Ammon's horn (tissue), 1 donor: ENCODE measurements at places on chromosomes 7 and 10.

DNA sequence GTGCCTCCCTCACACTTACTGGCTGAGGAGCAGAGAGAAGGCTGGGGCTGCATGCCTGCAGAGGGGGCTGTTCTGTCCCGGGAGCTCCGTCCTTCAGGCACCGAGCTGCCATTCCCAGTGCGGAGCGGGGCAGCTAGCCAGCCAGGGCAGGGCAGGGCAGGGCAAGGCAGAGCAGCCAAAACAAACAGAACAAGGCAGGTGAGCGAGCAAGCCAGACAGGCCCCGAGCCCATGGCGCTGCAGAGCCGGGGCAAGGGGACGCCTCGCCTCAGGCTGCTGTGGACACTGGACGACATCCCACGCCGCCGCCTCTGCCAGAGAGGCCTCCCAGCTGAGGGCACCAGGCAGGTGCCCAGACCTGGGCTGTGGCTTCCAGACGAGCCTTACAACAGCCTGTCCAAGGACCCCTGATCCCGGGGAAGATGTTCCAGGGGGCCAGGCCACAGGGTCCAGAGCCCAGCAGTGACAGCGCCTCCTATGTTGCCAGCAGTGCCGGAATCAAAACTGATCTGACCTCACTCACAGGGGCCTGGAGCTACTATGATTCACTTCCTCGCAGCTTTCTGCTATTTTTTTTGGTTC, 8.2 kb upstream of the NDST2 start:
- DNase-seq: no peak

- no peak for DNase-seq
These were observed 52.6 kb downstream of the SH3PXD2A start for GRCh38 chr10:103802637-103803353.

DNA sequence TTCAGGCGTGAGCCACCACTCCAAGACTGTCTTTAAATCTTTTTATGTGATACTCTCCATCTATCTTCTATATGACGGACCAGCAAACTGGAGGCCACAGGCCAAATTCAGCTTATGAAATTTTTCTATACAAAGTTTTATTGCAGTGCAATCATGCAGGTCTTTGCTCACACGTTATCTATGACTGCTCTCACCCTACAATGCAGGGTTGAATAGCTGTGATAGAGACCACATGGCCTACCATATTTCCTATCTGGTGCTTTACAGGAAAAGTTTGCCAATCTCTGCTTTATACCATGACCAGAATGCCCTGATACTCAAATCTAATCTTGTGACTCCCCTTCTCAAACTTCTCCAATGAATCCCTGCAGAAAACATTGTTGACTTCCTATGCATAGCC, 89.5 kb upstream of the ACBD5 start:
- no peak for DNase-seq

GRCh38 chr10:110376021-110376766, 71.5 kb upstream of the SMNDC1 start:
- DNase-seq: no peak

DNA sequence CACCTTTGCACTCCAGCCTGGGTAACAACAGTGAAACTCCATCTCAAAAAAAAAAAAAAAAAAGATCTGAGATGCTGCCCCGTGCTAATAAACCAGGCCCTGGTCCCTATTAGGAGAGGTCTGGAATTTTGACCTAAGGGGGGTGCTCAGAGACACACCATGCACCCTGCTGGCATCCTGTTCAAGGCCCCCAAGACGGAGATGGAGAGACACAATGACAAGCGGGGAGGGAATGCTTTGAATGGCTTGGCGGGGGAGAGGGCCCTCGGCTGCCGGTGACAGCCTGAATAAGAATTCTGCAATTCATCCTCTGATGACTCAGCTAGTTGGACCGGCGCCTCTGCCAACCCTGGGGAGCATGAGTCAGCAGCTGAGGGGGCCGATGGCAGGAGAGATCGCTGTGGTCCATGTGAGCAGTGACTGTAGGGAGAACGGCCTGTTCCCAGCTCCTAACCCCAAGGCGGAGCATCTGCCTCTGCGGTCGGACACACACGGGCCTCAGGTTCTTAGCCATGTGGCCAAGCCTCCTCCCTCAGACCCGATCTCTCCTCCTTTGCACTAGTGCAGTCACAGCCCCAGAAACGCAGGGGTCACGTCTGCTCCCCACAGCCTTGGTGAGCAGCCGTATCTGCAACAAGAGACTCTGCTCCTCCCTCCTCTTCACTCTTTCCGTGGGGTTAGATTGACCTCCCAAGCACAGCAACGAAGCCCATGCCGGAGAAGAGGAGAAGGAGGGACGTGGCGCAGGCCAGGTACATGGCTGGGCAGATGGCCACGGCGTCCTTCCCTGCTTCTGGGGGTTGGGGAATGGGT, 14.9 kb downstream of the TRIM56 start:
- DNase-seq: peak; percentile 94

- DNase-seq: no peak
These were observed 75.5 kb downstream of the COPG2 start for GRCh38 chr7:130593033-130593432.

- no peak for DNase-seq
These were observed 1.2 kb downstream of the CYREN start for GRCh38 chr7:135169141-135169963.

DNA sequence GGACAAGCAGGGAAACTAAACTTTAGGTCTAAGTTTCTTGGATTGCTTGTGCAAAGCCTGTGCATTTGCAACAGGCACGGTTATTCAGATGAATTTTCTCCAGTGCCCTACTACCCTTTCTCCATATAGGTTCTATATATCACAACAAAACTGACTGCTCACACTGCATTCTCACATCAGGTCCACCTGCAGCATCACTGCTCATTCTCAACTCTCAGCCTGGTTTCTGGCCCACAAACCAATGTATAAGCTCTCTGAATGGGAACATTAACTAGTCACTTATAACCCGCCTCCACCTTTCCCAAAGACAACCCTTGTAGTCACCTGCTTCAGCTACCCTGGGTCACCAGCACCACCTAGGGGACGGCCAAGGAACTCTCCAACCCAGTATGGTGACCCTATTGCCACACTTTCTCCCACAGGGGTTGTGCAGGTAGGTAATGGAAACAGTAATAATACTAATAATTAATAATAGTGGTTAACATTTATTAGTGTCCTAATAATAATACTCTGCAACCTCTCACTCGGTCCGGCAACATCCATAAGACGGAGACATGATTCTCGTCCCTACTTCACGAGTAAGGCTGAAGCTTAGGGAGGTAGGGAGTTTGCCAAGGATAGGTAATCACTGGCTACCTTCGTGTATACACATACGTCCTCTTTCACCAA, 97.3 kb downstream of the CLEC2L start:
- no peak for DNase-seq

DNA sequence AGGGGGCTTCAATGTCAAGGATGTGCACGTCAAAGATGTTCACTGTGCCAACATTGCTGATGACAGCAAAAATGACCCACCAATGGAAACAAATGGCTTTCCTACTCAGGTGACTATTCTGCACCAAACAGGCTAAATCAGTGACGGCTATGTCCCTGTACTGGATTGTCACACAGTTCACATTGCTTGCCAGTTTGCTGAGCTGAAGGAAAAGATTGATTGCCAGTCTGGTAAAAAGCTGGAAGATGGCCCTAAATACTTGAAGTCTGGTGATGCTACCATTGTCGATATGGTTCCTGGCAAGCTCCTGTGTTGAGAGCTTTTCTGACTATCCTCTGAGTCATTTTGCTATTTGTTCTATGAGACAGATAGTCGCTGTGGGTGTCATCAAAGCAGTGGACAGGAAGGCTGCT, 202.2 kb upstream of the ETV1 start:
- no peak for DNase-seq

DNA sequence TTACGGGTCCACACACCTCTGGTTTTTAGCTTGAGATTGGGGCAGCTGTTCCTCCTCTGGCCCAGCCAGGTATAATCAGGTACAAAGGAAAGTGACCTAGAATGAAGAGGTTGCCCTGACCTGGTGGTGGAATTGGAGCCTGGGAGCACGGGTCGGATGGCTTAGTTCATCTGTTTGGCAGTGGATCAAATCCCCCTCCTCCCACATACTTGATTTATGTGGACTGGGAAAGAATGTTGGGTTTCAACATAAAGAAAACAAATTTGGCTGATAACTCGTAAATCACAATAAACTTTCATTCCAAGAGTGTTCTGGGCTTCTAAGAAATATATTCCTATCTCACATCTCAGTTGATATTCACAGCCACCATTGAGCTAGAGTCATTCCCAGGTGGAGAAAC, 186.8 kb downstream of the CUX1 start:
- no peak for DNase-seq

GRCh38 chr7:150367677-150368095, 936 bp upstream of the REPIN1 start:
- no peak for DNase-seq

DNA sequence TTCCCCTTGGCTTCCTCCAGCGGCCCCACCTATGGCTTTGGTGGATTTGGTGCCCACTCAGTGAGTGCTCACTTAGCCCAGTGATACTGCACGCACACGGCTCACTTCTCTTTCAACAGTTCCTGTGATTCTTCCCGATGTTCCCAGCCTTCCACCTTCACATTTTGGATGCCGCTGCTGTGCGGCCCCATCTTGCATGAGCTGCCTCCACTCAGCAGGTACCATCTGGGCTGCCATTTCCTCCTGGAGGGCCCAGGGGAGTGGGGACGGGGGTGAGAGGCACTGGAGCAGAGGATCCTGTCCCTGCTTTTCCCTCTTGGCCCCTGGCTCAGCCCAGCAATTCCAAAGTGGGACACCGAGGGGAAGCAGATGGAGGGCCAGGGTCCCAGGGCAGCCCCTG, 323.3 kb upstream of the ZNF32 start:
- DNase-seq: no peak

- no peak for DNase-seq
These were observed 24.5 kb upstream of the C1GALT1 start for GRCh38 chr7:7157887-7158271.

- no peak for DNase-seq
These were observed 360.1 kb downstream of the TNS3 start for GRCh38 chr7:47221826-47222225.

DNA sequence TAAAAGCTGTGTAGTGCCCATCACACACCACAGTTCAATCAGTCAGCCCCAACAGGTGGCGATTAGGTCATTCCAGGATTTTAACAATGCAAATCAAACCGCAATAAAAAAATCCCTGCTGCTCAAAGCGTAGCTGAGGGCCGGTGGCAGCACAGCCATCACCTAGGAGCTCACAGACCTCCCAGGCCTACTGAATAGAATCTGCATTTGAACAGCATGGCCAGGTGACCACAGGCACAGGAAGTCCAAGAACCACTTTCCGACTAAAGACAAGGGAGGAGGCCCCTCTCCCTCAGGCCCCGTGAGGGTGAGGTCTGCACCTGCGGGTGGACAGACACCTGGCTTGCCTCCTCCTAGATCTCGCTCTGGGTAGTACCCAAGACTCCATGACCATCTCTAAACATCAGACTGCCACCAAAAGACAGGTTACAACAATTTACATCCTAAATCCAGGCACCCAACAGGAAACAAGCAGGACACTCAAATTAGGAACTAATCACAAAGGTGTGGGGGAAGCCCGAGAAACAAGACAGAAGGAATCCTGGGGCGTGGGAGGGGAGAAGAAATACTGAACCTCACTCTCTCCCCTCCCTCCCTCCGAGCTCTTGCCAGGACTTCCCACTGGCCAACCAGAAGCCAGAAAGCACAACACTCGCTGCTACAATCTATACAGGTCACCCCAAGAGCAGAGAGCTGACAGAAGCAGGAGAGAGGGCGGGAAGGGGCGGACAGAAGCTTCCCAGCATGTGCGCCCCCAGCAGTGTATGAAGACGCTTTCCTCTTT, 19.2 kb downstream of the GNA12 start:
- no peak for DNase-seq

DNA sequence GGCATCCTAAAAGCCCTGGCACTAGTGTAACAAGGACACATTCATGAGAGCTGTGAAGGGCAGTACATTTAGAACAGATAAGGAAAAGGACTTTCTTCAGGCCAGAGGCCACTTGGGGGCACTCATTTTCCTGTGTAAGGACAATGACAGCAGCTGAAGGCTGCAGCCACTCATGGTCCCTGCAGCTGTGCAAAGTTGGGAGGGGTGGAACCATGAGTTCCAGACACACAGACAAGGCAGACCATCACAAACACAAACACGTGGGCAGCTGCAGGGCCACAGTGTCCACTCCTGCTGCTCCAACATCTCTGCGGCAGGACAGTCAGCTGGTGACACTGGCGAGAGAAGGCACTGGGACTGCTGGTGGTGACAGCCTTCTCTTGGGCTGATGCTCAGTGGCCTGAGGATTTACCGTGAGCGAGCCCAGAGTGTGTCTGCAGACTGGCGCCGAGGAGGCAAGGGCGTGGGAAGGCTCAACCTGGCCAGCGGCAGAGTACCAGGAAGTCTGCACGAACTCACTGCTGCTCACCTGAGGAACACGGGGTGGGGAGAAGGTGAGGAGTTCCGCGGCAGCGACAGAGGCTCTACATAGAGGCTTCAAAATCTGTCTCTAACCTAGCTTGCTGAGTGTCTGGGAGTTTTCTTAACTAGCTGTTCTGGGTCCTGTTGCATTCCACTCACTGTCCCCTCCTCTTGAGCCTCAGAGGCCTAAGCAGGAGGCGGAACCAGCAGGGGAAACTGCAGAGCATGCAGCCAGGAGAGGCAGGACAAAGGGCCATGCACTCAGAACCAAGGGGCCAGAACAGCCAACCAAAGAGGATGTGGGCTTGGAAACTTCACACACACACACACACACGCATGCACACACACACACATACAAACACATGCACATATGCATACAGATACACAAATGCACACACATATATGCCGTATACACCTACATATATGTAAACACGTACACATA, 76.5 kb upstream of the DDC start:
- peak; percentile 97 for DNase-seq

GRCh38 chr7:12401538-12402364, 1.9 kb downstream of the VWDE start:
- DNase-seq: no peak

GRCh38 chr10:118804262-118804773, 49.5 kb upstream of the CACUL1 start:
- DNase-seq: no peak

- no peak for DNase-seq
These were observed 26.9 kb upstream of the BPGM start for GRCh38 chr7:134619627-134620331.

GRCh38 chr10:77493851-77494261, 143.8 kb downstream of the KCNMA1 start:
- DNase-seq: no peak

DNA sequence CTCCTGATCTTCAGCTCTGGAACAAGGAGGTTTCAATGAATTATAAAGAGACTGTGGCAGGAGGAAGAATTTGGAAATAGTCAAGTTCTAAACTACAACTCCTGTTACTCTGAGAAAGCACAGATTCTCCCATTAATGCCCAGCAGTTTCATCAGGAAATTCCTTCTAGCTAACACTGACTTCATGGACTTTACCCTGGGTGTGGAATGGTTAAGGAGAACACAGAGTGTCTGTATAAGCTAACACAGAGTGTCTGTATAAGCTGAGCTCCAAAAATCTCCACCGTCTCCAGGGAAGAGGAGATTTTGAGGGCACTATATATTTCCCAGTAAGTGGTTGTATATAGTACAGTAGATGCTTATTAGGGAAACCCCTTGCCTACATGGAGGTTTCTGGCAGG, 675.5 kb downstream of the XPNPEP1 start:
- DNase-seq: no peak
